ENCODE measurements at places on chromosomes 2 and 18. TPM values are rescaled to one million over a fixed set of nuclear protein-coding genes. Genes with fewer than 3 reads are reported as not detected.

NTSR2 gene
- not detected for total RNA-seq

GRCh38 chr2:61604433-61604832 lies 66.3 kb upstream of the XPO1 start:
- DNase-seq, result no peak
- H3K36me3 ChIP-seq, result no peaks in the 10 kb centered on the region
- H3K4me3 ChIP-seq, result no peak overlapping the region

DNA sequence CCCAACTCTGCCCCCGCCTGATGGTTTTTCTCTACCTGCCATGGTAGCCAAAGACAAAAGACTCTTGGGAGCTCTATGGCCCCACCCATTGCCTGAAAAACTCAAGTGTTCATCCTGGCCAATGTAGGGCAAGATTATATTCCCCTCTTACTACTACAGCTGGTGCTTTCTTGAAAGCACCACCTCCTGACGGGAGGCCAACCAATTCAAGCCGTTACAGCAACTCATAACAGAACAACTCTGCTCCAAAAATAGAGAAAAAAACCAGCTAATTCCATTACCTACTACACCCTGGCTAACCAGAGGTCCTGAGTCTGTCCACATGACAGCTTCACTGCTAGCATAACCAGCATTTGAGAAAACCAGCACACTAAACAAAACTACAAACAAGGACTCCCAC lies 127.5 kb upstream of the GAREM1 start:
- no peaks in the 10 kb centered on the region for H3K36me3 ChIP-seq
- no peak overlapping the region for H3K27ac ChIP-seq
- H3K27me3 ChIP-seq, result peaks cover 12% of the 10 kb centered on the region
- H3K4me1 ChIP-seq, result no peaks in the 10 kb centered on the region

CROCC2 gene
- total RNA-seq, result not detected

PECR gene
- total RNA-seq, result 28.4 TPM

GRCh38 chr2:44766220-44766619 lies 175.3 kb upstream of the SIX3 start:
- H3K27me3 ChIP-seq, result peaks cover 19% of the 10 kb centered on the region
- H3K4me1 ChIP-seq, result no peaks in the 10 kb centered on the region
- DNase-seq, result no peak
- H3K4me3 ChIP-seq, result no peak overlapping the region
- no peaks in the 10 kb centered on the region for H3K36me3 ChIP-seq
- H3K27ac ChIP-seq, result no peak overlapping the region

DNA sequence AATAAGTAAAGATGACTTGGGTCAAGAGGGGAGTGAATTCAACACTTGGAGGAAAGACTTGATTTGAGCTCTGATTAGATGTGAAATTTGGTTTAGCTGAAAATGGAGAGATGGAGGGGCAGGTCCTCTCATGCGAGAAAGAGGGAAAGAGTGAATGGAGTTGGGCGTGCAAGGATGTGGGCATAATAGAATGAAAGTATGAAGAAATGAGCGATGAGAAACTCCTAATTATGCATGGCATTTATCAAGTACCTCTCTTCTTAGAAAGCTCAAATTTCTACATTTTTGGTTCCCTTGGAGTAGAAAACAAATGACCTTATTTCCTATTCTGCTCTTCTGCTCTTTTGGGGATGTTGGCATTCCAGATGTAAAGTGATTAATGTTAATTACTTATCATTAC lies 161.5 kb downstream of the PHLPP1 start:
- no peaks in the 10 kb centered on the region for H3K27me3 ChIP-seq
- no peak overlapping the region for H3K4me3 ChIP-seq
- peaks cover 39% of the 10 kb centered on the region for H3K4me1 ChIP-seq
- no peak for DNase-seq
- H3K36me3 ChIP-seq, result no peaks in the 10 kb centered on the region
- H3K27ac ChIP-seq, result no peak overlapping the region

- peaks cover 70% of the 10 kb centered on the region for H3K27me3 ChIP-seq
- peak overlapping the region; percentile 93 for H3K4me3 ChIP-seq
- peaks cover 2% of the 10 kb centered on the region for H3K36me3 ChIP-seq
- peaks cover 14% of the 10 kb centered on the region for H3K4me1 ChIP-seq
- peak overlapping the region; percentile 73 for H3K27ac ChIP-seq
These were observed 1.9 kb downstream of the TANC1 start for GRCh38 chr2:158970241-158970751.

ST6GAL2 gene
- total RNA-seq, result not detected

GKN2 gene
- not detected for total RNA-seq
